ENCODE measurements at places on chromosomes 3 and 15.

GRCh38 chr3:40143283-40144090, 166.0 kb upstream of the EIF1B start:
- DNase-seq = no peak

GRCh38 chr3:60912876-60913275, 338.4 kb downstream of the FHIT start:
- DNase-seq = no peak

GRCh38 chr3:98180319-98180890, 13.9 kb downstream of the OR5H15 start:
- DNase-seq = no peak

DNA sequence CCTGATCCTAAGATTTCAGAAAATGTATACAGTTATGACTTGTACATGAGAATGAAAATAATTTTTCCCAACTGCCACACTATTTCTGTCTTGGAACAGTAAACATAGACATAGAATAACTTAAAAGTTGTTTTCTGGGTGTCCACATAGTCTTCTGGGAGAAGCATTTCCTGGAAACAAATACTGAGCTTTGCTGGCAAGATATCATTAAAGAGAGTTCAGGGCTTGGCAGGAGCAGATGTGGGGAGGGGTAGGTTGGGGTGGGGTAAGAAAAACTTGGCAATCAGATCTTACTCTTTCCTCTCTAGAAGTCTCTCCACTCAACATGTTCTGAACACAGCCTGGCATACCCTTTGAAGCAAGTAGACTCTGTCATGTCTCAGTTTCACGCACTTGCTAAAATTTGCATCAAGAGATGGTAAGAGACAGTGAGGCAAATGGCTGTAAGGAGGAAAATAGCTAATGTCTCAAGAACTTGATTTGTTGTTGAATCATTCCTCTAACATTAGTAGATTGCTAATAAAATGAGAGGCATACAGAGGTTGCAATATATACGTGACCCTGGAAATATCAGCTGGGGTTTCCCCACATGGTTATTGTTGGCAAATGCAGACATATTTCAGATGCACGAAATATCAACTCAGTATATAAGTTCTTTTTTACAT, 27.3 kb upstream of the ABI3BP start:
- no peak for DNase-seq

- no peak for DNase-seq
Observed at GRCh38 chr15:59485036-59485435, 47.0 kb downstream of the FAM81A start.

GRCh38 chr3:43688245-43688650, 2.5 kb upstream of the ABHD5 start:
- no peak for DNase-seq

Measured in iPS-NIHi11 (cell line).